ENCODE measurements at places on chromosomes 1 and 21.

DNA sequence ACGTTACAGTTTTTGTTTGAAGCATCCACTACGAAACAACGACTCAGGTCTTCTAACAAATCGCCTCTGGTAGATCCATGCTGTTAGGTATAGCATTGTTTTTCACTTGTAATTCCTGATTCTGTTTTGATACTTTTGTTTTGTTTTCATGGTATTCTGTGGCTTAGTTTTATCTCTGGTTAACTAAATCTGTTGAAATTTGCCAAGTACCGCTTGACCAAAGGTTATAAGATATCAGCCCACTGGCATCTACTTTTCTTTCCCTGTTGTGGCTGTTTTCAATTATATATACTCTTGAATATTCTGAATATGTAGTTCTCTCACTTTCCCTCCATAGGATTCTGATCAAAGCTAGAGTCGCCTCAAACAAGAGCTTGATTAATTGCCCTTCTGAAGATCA lies 274.8 kb upstream of the C1orf105 start:
- no peak for DNase-seq

- no peak for DNase-seq
Observed at GRCh38 chr1:117339866-117340700, 27.2 kb upstream of the MAN1A2 start.

DNA sequence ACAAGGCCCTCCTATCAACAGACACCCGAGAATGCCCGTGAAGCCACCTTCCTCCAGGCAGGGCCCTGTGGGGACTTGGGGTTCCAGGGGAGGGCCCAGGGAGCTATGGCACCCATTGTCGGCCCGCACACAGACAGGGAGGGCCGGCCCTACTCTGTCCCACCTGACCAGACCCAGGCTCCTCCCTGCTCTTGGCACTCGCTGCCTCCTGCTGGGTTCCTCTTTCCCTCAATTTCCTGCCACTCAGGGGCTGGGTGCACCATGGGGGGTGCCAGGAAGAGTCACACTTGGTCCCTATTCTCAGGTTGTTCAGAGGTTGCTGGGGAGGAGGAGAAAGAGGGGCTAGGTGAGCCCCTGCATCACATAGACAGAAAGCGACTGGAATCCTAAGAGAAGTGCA lies 8.0 kb upstream of the OXCT2 start:
- DNase-seq, result no peak

GRCh38 chr1:234722904-234723720 lies 113.1 kb upstream of the IRF2BP2 start:
- no peak for DNase-seq

DNA sequence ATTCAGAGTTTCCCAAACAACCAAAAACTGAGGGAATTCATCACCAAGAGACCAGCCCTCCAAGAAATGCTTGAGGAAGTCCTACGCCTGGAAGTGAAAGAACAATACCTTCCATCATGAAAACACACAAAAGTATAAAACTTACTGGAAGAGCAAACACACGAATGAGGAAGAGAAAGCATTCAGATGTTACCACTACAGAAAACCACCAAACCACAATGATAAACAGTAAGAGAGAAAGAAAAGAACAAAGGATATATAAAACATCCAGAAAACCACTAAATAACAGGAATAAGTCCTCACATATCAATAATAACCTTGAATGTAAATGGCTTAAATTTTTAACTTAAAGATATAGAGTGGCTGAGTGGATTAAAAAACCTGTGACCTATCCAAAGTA lies 58.5 kb upstream of the BCL10 start:
- DNase-seq, result no peak

DNA sequence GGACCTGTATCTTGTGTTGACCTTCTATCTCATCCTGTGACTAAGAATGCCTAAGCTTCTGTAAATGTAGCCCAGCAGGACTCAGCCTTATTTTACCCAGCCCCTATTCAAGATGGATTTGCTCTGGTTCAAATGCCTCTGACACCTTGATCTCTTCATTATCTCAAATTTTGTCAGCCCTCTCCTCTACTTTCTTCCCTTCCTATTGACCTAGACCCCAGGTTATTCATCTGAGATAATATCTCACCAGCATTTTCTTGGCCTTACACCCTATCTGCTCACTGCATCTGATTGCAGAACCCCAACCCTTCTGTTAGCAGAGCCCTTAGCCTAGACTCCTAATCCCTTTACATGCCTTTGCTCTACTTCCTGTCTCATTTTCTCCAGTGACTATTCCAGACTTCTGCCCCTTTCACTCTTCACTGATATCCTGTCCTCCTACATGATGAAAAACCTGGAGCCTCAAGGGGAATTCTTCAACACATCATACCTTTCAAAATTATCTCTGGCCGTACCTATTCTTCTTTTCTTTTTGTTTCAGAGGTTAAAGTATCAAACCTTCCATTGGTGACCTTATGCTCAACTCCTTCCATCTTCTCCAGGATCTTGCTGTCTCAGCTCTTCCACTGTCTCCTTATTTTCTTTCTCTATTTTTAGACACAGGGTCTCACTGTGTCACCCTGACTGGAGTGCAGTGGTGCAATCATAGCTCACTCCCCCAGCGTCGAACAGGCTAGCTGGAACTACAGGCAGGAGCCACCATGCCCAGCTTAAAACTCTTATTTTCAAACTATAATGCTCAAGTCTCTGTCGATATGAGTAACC lies 44.9 kb downstream of the WDR64 start:
- DNase-seq, result no peak

DNA sequence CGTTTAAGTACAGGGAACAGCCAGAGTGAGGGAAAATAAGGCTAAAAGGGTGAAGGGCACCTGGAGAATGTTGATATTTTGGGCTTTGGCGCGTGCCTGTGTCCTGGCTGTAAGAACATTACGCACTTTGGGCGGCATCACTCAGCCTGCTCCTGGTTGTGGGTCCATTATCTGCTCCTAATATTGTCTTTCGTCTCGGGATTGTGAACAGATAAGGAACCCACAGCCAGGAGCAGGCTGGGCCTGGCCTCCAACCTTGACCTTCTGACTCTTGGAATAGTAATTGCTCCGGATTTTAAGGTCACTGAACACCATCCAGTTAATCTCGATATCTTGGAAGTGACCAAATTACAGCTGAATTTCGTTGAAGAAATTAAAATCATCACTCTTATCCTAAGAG lies 61.9 kb downstream of the TCP10L start:
- DNase-seq, result no peak

- DNase-seq, result peak; percentile 85
Observed at GRCh38 chr1:9910423-9911178, 532 bp upstream of the CTNNBIP1 start.

- DNase-seq, result no peak
Observed at GRCh38 chr1:233885196-233885920, 19.1 kb upstream of the SLC35F3 start.

- no peak for DNase-seq
Observed at GRCh38 chr1:3902111-3902511, 2.0 kb upstream of the C1orf174 start.

DNA sequence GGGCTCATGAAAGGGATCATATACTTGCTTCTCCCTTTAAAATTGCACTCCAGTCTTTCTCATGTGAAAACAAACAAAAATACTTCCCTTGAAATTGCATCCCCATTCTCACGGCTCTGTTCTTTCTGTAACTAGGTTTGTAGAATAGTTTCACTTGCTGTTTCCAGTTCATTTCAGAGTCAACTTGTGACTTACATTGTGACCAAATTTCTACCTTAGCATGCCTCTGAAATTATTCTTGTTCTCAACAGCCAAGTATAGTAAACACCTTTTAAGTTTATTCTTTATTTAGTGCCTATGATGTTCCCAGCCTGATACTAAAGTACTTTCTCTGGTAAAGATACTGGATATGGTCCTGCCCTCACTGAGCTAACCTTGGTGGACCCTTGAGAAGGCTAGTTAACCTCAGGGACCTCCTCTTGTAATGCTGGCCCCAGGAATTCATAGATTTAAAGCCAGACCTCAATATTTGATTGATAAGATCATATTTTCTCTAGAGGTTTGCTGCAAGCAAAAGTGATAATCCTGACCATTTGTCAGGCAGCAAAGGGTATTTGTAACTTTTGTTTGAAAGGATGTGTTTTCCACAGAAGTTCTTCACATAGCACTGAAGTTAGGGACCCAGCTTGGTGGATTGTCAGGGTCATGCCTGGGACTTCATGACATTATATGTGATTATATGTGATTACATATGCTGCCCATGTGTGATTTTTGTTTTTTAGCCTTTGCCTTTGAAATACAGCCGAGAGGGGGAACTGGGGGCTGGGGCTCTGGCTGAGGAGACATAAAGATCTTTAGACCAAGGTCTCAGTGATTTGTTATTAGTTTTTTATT lies 29.6 kb downstream of the VANGL2 start:
- DNase-seq, result no peak

GRCh38 chr1:30852026-30852425 lies 56.5 kb downstream of the SDC3 start:
- DNase-seq, result no peak

- no peak for DNase-seq
Observed at GRCh38 chr1:118984722-118985639, 3.2 kb downstream of the TBX15 start.

Data from NCI-H1436 treated with DMSO at 0.1 percent for 48 hours (cell line).